ENCODE measurements at places on chromosomes 16 and 17.

DNA sequence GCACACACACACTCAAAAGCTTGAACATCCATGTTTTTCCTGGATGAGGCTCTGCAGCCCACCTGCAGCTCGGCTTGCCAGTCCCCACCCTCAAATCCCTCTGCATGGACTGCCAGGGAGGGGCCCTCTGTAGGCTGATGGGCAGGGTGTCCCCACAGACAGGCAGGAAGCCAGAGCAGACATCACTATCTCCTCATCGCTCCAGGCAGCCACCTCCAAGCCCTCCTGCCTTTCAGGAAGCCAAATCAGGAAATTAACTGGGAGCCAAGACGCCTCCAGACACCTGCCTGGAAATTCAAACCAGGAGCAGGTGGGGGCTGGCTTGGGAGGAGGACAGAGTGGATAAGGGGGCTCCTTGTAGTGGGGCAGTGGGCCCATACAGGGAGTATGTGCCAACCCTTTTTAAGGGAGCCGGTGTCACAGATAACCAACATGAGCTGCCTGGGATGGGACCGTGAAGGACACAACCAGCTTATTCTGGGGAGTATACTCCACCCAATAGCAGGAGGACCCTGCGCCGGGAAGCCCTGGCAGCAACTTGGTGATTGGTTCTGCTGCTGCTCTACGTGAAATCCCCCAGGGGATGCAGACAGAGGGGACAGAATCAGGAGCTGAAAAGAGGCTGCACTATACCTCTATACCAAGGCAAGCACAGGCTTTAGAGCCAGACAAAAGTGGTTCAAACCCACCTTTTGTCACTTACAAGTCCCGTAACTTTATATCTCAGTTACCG is 139.1 kb downstream of the CCT6B start:
- no peak for DNase-seq

DNA sequence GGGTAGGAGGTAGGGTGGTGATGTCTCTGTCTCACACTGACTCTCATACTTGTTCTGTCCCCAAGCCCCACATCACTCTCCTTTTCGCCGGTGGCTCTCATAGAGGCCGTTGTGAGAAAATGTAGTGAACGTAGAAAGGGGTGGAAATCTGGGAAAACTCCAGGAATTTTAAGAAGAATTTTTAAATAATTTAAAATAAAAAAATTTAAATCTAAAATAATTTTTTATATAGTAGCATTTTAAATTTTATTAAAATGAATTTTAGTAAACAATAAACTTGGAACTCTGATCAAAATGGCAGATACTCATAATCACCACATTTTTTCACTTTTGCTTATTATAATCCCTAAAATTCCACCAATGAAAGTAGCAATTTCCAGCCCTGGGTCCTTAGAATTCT is 473.6 kb upstream of the ZFHX3 start:
- DNase-seq: no peak

GRCh38 chr17:70352834-70353233 is 183.5 kb downstream of the KCNJ2 start:
- DNase-seq: no peak

GRCh38 chr17:72414967-72415853 is 294.4 kb downstream of the SOX9 start:
- DNase-seq: no peak

GRCh38 chr17:79515110-79515509 is 95.7 kb downstream of the RBFOX3 start:
- DNase-seq: no peak

DNA sequence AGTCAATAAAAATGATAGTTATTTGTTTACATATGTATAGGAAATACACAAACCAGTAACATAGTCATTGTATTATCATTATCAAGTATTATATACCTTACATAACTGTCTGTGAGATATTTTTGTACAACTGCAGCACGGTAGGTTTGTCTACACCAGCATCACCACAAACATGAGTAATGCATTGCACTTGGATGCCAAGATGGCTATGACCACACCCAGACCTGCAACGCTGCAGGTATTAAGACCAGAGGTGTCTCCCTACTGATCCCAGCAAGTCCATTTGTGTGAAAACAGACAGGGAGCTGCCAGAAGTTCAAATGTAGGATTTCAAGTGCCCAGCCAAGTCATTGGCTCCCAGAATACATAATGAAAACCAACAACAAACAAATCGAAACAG is 34.2 kb upstream of the NOS2 start:
- no peak for DNase-seq

DNA sequence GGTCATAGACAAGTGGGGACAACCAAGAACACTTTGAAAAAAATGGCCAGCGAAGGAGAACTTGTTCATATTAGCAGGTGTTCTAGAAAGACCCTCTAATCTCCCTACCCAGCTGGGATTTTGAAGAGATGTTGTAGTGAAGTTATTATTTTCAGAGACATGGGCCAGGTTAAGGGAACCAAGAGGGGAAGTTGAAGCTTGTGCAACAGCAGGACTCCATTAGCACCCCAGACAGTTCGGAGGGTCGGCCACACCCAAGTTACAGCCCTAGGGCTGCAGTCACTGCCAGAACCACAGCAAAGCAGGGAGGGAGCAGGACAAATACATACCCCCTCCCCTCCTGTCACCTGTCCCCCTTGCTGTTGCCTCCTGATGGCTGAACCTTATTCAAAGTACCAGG is 42.3 kb downstream of the WSB1 start:
- no peak for DNase-seq

DNA sequence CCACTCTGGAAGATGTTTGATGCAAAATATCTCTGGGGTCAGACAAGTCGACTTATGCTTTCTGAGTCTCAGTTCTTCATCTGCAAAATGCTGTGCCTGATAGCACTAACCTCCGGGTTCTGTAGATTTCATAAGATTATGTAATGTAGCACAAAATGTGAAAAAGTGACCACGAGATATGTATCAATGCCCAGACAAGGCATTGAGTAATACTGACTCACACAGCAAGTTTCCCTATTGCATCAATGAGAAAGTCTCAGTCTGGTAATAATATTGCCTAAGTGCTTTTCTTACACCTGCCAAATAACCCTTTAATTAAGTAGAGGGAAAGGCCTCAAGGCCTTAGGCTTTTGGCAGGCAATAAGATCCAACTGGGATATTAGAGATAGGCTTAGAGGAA is 41.4 kb upstream of the MMP2 start:
- no peak for DNase-seq
